ENCODE measurements at places on chromosomes 5 and 9.

DNA sequence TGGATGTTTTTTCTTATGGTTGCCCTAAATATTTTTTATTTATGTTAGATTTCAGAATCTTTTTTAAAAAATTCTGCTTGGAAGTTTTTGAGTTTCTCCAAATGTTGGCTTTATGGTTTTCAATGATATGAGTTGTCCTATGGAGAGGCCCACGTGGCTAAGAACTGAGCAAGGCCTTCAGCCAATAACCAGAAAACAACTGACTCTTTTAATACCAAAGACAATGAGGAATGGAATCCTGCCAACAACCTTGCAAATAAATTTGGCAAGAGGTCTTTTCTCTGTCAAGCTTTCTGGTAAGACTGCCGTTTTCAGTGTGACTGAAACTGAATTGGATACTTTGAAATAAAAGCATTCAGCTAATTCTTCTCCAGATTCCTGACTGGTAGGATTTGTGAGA, 1740.1 kb upstream of the WWC1 start:
- DNase-seq: no peak

DNA sequence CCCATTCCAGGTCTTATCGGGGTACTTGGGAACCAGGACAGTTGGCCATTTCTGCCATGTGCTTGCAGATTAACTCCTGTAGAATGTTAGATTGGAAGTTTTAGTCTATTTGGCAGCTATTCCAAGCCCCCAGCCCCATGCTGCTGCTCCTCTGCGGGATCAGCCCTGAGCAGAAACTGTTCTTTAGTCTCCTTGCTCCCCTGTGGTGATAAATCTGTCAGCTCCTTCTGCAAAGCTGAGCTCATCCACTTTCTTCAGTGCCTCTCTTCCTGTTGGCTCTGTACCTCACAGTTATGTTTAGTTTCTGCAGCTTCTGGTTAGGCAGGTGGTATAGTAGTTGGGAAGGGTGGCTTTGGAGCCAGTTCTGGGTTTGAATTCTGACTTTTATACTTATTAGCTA, 170.4 kb downstream of the GRIA1 start:
- DNase-seq: no peak

GRCh38 chr9:129497813-129498450, 123.0 kb downstream of the C9orf50 start:
- DNase-seq: no peak

DNA sequence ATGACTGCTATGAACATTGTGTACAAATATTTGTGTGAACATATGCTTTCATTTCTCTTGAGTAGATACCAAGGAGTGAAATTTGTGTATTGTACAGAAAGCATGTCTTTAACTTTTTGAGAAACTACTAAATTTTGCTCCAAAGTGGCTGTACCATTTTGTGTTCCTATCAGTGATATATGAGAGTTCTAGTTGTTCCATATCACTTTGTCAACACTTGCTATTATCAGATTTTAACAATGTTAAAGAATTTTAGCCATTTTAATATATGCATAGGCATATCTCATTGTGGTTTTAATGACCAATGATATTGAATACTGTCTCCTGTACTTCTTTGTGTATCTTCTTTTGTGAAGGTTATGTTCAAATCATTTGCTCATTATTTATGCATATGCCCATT, 142.9 kb upstream of the NR3C1 start:
- DNase-seq: no peak

DNA sequence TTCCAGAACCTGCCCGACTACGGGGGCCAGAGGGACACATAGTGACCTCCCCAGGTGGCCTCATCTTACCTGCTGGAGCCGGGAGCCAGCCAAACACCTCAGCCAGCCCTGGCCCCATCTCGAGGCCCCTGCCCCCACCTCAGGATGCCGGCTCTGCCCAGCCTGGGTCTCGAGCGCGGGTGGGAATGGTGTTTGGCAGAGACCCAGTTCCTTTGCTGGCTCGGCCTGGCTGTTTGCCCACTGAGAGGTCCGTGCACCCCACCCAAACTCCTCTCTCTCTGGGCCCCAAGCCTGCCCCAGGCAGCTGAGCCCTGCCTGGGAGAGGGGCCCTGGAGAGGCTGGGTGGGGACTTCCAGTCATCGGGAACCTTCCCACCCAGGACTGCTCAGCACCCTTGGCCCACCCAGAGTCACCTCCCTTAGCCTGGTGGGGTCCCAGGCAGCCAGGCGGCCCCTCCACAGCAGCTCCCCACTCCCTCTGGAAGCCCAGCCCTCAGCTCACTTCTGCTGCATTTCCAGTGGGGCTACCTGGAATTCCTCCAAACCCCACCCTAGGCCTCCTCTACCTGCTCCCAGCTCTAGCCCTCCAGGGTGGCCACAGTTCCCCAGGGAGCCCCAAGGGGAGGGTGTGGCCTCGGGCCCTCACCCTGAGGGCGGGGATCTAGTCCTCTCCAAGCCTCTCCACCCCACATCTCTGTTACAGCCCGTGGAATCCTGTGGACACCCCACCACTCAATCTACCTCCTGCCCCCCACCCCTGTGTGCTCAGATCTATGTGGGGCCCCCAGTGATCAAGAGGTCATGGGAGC, 42.4 kb upstream of the UBAC1 start:
- no peak for DNase-seq

- no peak for DNase-seq
Observed at GRCh38 chr5:122718611-122719010, 56.3 kb upstream of the SNX2 start.

DNA sequence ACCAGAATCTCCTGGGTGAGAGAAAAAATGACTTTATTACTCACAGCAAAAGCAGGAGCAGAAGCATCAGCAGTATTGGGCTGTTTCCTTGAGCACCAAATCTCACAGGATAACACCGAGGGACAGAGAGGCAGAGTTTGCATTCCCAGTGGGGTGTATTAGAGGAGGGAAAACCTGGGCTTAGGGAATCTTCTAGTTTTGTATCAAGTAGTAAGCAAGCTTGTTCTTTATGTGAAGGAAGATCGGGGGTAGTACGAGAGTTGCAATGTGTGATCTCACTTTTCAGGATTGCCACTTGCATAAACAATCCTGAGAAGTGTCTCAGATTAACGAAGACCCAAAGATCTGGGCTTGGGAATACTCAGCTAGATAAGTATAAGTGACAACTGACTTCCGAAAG, 1163.0 kb downstream of the TAF11L14 start:
- no peak for DNase-seq

DNA sequence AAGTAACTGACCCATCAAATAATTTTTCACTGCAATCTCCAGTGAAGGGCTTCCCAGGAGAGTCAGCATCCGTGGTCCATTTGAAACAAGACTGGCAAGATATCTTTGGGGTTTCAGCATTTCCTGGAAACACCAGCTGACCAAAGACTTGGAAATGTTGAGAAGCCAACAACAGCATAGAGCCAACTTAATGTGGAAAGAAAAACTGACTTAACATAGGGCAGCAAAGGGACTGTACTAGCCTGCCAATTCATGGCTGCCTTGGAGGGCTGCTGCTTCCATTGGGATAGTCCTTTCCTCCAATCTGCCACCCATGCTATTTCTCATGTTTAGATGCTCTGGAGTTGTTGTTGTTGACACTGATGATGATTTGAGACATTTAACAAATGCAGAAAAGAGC, 76.5 kb upstream of the SPDL1 start:
- DNase-seq: no peak

GRCh38 chr9:11968631-11969030, 724.6 kb upstream of the TYRP1 start:
- no peak for DNase-seq

- no peak for DNase-seq
Observed at GRCh38 chr9:14433351-14434157, 119.6 kb upstream of the NFIB start.

DNA sequence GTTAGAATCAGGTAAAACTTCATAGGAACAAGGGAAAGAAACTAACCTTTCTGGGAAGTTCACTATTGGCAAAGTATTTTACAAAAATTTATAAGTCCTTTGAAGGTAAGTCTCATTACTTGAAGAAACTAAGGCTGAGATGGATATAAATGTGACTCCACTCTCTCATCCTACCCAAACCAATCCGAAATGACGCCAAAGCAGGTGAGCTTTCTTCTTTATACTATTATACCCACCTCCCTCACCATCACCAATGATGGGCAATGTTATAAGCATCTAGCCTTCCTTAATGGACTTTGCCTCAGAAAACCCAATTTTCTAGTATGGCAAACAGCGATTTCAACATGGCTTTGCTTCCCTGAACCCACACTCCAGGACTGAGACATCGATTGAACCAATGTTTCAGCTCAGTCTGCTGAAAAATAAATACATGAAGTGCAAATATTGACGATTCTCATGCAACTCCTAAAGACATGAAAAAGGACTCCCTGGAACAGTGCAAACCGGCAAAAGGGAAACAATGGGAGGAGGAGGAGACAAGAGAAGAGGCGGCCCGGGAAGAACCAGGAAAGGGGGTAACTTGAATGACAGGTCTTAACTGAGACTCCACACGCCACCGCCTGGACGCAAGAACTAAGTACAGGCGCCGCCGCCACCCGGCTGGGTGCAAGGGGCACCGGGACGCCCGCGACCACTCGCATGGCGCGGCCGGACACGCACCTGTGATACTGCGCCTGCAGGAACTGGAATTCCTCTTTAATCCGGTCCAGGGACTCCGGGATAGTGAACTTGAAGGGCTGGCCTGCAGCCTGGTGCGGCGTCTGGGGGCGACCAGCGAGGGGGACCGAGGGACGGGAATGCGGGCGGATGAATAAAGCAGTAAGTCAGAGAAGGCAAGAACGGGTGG, 2.5 kb downstream of the TLE1 start:
- DNase-seq: peak; percentile 53

GRCh38 chr5:14386884-14387624, 194.5 kb upstream of the OTULINL start:
- no peak for DNase-seq

DNA sequence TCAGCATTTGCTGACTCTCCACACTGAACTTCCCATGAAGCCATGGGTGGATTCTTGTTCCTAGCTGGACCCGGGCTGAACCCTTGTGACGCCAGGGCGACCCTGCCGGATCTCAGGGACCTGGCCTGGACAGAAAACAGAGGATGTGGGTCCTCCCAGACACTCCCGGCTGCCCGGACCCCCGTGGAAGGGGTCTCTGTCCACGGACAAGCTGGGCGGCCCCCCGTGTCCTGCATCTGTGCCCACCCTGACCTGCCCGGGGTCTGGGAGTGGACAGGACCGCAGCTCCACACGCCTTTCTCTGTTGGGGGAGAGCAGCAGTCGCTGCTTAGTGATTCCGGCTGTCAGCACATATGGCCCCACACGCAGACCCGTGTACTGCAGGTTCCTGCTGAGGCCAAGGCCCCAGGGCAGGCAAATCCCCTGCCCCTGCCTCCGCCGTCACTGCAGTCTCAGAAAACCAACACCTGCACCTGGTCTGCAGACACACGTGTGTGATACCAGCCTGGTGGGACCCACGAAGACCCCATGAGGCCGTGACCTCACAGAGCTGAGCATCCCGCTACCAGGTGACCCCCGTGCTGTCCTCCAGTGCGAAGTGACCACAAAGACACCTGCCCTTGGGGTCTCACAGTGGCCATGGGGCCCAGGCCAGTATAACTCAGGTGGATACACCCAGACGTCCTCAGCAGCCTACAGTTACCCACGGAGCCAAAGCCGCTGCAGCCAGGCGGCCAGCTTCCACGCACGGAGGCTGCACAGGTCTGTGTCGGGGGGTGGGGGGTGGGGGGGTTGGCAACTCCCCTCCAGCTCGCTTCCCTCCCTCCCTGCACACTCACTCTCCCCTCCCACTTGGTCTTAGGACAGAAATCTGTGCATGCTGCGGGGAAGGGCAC, 50.6 kb downstream of the NKD2 start:
- DNase-seq: no peak

DNA sequence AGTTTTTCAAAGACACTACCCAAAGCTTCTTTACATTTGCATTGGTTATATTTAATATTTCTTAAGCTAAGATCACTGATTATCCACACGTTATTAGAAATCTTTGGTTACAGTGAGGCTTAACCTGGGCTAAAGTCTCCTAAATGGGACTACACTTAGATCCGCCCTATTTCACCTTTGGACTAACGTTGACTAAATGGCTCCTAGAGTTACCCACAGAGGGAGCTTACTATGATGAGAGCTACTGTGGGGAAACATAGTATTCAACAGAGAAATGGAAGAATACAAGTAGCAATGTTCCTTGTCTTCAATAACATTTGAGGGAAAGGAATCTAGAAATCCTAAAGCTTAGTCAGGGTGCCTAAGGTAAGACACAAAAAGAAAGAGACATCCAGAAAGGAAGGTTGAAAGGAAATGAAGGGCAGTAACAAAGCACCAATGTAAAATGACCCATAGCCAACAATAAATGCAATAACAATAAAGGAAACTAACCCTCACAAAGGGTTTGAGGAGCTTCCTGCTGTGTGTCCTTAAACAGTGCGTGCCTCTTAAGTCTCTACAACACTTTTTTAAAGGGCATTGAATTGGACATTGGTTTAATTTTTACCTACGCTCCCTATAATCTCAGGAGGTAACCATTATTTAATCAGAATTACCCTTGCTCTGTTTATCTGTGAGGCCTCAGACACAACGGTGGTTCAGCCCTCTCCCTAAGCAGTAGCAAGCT, 217.1 kb downstream of the PJA2 start:
- DNase-seq: no peak

DNA sequence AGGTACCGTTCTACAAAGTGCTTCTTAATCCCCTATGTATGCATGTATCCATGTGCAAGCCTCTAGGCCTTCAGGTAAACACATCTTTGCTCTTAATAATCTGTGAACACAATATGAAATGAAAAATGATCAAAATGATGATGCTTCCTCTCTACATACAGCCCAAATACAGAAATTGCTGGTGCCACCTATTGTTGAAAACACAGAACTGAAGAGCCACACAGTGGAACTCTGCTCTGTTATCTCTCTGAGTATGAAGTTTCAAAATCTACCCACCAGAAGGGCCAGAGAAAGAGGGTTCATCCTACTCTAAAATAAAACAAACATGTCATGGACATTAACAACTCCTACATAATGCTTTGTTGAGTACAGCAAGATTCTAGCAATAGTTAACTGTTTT, 71.3 kb downstream of the GLIS3 start:
- DNase-seq: no peak

GRCh38 chr5:59873113-59873512, 20.4 kb downstream of the PDE4D start:
- DNase-seq: peak; percentile 10

GRCh38 chr5:116576053-116576713, 1.6 kb upstream of the SEMA6A start:
- DNase-seq: no peak

GRCh38 chr9:9492506-9492905, 1120.3 kb downstream of the PTPRD start:
- DNase-seq: no peak

Measured in kidney epithelial cell (primary cell).